ENCODE measurements at places on chromosomes 4 and X.

DNA sequence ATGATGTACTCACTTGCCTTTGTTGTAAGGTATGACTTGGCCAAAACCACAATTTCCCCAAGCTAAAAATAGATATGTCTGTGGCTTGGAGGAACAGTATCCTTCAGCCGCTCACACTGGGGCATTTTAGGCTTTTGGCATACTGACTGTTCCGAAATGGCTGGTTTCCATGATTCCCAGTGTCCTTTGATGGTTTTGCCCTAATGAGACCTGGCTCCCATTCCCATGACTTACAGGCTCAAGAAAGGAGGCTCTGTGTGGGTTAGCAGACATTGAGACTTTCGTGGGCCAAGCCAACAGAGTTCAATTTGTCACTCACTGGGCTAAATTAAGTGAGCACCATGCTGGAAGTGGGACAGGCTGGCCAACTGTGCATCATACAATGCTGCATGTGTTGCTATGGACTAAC, 150.6 kb downstream of the CEP135 start:
- DNase-seq, result no peak

DNA sequence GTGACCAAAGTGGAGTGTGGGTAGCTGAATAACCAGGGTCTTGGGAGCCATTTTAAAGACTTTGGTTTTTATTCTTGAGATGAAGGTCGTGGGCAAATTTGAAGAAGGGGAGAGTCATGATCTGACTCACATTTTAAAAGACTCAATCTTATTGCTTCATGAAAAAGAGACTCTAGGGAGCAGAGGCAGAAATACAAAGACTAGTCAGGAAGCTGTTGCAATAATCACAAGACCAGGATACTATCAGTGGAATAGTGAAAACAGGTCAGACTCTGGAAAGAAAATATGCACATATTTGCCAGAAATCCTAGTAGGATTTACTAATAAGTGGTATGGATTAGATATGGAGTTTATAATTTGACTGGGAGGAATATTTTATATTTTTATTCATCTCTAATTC, 448.4 kb downstream of the RAPGEF2 start:
- no peak for DNase-seq

DNA sequence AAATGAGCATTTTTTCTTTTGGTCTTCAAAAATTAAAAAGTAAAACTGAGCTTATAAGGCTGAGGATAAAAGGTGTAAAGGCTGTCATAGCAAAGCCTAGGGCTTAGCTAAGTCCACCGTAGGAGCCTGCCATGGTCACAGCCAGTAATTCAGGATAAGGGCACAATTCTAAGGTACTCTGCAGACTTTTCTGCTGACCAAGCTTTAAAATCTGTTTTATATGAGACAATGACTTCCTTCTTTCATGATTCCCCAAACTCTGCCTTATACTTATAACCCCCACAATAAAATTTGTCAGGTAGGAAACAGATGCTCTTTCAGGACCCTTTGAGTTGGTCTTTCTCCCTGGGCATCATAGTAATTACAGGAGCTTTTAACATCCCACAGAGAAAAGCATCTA, 138.5 kb downstream of the COL4A6 start:
- no peak for DNase-seq

- no peak for DNase-seq
Observed at GRCh38 chrX:101220662-101221260, 1.2 kb downstream of the DRP2 start.

DNA sequence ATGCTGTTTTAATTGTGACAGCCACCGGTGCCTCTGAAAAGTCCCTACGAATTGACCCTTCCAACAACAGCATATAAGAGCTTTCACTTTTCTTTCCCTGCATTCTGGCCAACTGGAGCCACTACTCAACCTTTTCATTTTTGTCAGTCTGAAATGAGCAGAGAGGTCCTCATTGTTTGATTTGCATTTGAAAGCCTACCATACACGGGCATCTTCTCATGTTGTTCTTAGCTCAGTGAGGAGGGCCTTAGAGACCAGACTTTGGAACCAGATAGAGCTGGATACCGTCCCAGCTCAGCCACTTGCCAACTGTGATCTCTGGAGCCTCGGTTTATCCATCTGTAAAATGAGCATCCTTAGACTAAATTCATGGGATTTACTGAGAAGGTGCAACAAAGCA, 16.9 kb upstream of the TMSB4X start:
- no peak for DNase-seq

DNA sequence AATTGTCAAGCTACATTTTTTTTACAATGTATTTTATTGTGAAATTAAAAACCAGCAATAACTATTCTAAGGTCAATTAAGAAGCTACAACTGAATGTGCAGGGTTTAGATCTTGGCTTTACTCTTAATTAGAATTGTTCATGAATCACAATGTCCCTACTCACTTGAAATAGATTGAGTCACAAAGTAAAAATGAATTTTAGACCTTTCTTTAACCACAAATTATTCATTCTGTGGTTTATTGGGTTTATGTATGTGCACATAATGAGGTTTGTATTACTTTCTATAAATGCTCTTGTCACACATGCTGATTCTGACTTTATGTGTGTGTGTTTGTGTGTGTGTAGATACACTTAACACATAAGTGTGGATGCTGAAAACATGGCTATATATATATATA, 647.0 kb upstream of the AADAT start:
- no peak for DNase-seq

DNA sequence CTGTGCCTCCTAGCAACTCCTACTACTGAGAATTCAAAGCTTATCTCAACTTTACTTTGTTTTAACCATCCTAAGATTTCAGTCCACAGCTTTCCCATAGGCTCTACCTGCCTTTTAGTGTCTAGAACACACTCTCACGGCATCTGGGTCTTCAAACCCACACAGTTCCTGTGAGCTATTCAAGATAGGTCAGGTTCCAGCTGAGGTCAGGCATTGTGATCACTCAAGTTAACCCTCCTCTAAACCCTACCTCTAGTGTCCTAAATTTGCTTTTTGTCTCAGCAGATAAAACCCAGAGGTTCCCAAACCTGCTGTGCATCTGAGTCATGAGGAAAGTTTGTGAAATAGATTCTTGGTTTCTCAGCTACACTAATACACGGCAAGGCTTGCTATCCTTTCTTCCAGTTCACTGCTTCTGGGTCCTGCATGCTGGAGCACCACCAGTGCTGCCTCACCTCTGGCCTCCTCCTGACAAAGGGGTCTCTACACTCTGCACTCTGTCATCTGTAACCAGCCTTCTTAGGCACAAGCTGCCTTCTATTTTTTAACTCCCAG, 324.6 kb upstream of the MAGEB2 start:
- DNase-seq, result no peak

- no peak for DNase-seq
Observed at GRCh38 chr4:24489870-24490269, 94.5 kb downstream of the DHX15 start.

DNA sequence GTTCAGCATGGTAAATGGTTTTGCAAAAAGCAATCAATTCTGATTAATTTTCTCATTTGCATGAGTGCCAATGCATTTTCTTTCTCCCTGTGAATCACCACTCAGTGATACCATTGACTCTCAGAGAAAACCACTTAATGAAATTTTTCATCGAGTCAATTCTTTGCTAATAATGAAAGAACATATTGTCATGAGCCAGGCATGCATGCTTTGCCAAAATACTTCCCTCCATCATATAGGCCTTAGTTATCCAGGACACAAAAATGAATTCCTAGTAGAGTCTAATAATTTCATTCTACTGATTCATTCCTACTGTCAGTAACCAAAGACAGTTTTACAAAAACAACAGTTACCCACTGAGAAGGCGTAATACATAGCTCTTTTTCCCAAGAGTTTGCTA, 680.0 kb downstream of the TRIML1 start:
- no peak for DNase-seq

DNA sequence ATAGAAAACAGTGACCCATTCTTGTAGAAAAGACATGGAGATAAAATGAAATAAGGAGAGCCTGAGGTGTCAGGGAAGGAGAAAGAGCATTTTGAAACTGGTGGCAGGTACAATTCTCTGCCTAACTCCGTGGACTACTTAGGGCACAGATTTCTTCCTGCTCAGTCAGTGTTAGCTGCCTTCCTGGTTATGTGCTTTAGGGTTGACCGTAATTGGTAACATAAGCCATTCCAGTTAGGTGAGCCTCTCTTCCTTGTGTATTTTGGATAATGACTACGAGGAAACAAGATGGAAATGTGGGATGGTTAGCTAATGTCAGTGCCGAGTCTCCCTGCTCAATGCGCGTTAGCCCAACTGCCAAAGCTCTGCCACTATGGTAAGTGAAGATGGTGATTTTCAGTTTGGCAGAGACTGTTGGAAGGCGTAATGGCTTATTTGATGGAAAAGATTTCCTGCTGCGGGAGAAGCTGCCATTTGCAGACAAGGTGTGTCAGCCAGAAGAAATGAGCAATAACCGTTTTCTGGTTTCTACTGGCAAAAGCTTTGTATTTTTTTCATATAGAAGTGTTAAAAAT, 174.1 kb downstream of the CBR4 start:
- DNase-seq, result no peak

DNA sequence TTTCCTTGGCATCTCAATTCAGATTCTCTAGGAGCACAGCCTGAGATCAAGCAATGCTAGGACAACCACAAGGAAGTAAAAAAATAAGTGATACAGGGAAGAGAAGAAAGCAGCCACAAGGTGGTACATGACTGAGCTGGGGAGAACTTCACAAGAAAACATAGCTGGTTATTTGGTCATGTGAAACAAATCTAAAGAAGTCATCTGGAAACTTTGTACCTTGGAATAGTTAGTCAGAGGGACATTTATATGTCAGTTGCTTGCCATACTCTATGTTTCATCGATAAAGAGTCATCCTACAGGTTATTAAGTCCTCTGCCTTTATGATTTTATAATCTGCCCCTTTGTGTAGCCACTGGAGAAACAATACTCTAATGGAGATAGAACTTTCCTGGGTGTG, 575.1 kb downstream of the IL15 start:
- DNase-seq, result no peak

- DNase-seq, result no peak
Observed at GRCh38 chr4:14726877-14727361, 275.4 kb upstream of the CPEB2 start.

GRCh38 chr4:109657854-109658418, 45.3 kb downstream of the CASP6 start:
- DNase-seq, result no peak

DNA sequence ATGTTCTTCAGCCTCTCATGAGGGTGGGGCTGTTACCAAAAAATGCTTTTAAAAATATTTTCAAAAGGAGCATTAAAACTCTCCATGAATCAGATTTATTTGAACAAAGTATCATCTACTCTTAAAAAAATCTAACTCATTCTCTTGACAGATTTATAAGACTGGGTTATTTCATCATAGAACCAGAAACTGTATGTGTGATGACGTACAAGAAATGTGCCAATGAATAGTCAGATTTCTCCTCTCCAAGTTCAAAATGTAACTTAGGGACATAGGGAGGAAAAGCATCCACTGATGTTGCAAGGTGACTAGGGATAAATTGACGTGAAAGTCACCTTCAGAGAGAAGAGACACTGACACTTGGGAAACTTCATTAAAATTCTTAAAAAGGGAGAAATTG, 89.1 kb upstream of the CLNK start:
- DNase-seq, result no peak

- no peak for DNase-seq
Observed at GRCh38 chr4:59314637-59315036, 1885.5 kb upstream of the ADGRL3 start.

All from substantia nigra (tissue), 51 donors.